ENCODE measurements at places on chromosomes 1 and 21.

- DNase-seq: no peak
Observed at GRCh38 chr1:12031039-12031980, 12.0 kb downstream of the MIIP start.

- peak; percentile 13 for DNase-seq
Observed at GRCh38 chr21:41612674-41613532, 104.9 kb upstream of the TMPRSS2 start.

GRCh38 chr1:156508205-156508954, 7.8 kb upstream of the MEF2D start:
- DNase-seq: no peak

GRCh38 chr1:183932412-183932811, 105.1 kb downstream of the COLGALT2 start:
- no peak for DNase-seq

DNA sequence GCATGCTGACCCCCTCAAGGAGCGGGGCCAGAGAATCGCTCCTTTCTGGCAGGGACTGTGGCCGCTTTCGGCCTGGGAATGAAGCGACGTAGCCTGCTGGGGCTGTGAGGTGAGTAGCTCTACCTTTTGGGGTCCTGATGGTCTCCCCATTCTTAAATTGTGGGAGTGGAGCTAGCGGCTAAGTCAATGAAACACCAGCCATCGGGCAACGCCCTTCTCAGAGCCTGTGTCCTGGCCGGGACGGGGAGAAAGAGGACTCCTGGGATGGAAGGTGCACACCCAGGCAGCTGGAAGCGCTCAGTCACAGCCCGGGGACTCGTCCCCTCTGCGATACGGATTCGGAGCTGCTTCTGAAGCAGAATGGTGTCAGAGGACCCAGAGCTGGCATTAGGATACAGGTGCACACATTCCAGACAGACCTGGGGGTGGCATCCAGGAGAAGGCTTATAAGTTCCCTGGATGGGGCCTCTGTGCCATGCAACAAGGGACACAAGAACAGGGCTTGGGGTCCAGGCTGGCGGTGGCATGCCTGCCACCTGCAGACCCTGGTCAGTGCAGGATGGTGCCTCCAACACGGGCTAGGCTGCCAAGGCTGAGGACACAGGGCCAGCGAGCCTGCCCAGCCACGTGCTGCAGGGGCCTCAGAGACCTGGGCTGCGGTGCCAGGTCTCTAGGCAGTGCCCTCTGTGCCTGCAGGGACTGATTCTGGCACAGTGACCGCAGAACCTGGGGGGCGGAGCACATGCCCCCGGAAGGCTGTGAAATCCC, 945 bp upstream of the WNT9A start:
- DNase-seq: no peak

GRCh38 chr1:107247679-107248078, 106.8 kb downstream of the NTNG1 start:
- no peak for DNase-seq

DNA sequence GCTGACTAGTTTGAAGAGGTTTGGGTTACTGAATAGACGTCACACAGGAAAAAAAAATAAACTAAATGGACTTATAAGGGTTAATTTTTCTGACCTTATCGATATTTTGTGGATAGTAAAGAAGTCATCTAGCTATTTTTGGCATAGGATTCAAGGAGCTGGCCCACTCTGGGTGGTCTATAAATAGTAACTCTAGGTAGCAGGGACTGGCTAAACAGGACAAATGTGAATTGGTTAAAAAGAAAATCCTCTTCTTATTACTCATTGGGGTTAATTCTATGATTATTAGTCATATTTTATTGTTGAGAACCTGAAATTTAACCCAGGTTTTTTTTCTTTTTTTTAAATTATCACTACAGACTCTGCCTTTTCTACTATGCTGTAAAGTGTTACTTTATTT, 61.7 kb downstream of the ATF6 start:
- DNase-seq: no peak

DNA sequence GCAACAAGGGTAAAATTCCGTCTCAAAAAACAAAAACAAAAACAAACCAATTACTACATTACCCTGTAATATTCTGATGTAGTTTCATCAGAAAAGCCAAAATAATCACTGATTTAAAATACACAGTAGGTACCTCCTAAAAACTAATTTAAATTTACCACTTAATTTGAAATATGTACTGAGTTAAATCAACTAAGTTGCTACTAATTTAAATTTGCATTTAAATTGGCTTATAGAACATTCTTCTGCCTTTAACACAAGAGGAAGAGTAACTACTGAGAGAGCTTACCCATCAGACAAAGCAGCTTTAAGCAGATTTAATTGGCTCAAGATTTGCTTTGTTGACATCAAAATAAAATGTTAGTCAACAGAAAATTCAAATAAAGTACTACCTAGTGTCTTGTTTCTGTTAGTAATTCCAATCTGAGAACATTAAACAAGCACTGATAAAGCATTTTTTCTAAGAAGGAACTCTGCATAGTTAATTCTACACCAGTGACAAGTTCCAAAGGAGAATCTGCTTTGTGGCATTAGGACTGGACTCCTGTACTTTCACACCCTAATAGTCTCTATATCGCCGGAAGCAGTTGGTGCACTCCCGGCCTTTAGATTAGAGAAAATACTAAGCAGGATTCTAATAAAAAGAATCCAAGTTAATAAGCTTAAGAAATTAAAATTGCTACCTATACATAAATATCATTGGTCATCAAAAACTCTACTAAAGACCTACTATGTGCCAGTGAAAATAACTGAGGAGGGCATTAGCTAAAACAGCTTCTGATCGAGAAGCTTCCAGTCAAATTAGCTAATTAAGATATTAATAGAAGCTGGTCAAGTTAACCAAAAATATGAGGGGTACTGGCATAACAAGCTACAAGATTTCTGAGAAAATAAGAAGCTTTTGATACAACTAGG, 8.4 kb downstream of the LUZP1 start:
- DNase-seq: no peak

- no peak for DNase-seq
Observed at GRCh38 chr1:152786077-152786476, at the start of gene LCE1E. Gene LCE1E, plus strand, starts transcription at chr1:152786257. Its CDS starts 1,043 bp downstream, at chr1:152787300.

- DNase-seq: no peak
Observed at GRCh38 chr1:79235301-79236002, 228.9 kb upstream of the ADGRL4 start.

DNA sequence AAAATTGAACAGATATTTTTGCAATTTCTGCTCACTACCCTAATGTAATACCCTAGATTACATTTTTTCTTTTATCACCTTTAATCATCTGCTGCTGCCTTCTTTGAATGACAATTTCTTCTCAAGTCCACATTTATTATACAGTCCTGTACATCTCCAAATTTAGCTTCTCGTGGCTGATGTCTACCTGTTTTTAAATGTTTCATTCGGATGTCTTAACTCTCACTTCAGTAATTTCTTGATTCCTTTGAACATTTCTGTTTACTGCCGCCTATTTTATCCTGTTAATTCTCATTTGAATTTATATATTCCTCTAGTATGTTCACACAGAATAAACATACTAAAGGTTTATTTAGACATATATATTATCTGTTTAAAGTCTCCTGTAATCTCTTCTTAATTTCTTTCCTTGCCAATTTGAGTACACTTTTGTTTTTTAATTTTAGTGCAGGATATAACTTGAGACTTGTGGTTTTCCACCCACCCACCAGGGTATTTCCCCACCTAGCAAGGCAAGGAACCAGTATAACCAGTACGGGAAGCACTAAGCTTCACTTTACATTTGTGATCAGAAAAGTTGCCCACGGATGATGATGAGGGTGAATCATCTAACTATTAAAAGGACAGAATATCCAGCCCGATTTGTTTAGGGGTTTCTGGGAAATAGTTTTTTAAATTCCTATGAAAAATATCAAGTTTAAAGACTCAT, 12.7 kb downstream of the INSL5 start:
- no peak for DNase-seq

GRCh38 chr1:178684542-178685000, 40.5 kb upstream of the RALGPS2 start:
- DNase-seq: peak; percentile 83

GRCh38 chr21:42622284-42622683, 31.1 kb upstream of the PDE9A start:
- DNase-seq: no peak

GRCh38 chr1:89757532-89757931, 63.3 kb upstream of the LRRC8D start:
- DNase-seq: no peak

DNA sequence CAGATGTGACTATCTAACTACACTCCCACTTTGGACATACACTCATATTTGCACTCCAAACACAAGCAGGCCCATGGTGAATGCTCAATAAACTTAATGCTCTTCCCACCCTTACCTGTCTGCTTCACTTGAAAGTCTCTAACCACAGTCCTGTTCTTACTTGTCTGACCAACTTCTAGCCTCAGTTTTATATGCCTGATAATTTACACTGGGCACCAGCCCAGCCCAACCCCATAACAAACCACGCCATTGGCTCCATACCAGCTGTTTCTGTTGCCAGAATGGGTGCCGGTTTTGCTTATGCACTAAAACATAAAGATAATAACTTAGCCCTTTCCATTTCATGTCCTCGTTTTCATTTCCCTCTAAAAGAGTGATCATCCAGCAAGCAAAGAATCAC, 395.4 kb downstream of the NTNG1 start:
- DNase-seq: no peak

DNA sequence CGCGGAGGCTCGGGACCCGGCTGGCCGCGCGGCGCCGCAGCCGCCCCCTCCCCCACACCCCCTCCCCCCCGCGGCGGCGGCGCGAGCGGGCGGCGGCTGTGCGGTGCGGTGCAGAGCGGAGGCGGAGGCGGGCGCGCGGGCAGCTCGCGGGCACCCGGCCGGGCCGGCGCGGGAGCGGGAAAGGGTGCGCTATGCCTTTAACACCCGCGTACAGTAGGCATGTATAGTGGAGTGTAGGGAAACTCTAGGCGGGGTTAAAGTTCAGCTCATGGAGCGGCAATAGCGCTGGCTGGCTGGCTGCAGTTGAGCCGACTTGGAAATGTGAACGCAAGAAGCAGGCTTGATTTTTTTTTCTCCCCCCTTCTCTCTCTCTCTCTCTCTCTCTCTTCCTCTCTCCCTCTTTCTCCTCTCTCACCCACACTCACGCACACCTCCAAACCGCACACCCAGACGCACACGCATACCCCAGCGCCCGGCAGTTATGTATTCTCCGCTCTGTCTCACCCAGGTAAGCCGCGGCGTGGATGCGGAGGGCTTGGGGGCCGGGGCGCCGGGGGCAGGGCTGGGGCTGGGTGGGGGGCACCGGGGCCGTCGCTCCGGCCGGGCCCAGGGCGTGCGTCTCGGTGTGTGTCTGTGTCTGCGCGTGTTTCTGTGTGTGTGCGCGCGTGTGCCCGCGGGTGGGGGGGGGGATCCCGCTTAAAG, at the start of gene NFIA:
Gene NFIA (plus strand): TSS at position 251 of the 702 bp plus-strand sequence.
- no peak for DNase-seq

DNA sequence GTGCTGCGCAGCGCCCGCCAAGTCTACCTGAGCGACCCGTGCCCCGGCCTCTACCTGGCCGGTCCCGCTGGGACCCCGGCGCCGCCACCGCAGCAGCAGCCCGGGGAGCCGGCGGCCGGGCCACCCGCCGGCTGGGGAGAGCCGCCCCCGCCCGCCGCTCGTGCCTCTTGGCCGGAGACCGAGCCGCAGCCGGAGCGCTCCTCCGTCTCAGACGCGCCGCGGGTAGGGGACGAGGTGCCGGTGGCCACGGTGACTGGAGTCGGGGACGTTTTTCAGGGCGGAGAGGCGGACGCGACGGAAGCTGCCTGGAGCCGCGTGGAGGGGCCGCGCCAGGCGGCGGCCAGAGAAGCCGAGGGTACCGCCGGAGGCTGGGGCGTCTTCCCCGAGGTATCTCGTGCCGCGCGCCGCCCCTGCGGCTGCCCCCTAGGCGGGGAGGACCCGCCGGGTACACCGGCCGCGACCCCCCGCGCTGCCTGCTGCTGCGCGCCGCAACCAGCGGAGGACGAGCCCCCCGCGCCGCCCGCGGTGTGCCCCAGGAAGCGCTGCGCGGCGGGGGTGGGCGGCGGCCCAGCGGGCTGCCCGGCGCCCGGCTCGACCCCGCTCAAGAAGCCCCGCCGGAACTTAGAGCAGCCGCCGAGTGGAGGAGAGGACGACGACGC, 646 bp downstream of the IER5 start:
- no peak for DNase-seq

- no peak for DNase-seq
Observed at GRCh38 chr1:74145086-74145485, 52.9 kb downstream of the LRRIQ3 start.

GRCh38 chr1:233485385-233485784, 128.5 kb upstream of the KCNK1 start:
- DNase-seq: no peak

GRCh38 chr1:3581296-3582036, 29.8 kb downstream of the MEGF6 start:
- DNase-seq: no peak

- DNase-seq: no peak
Observed at GRCh38 chr1:14217384-14217783, 381.1 kb upstream of the KAZN start.

GRCh38 chr1:194279975-194280374, 1093.6 kb upstream of the B3GALT2 start:
- no peak for DNase-seq

- DNase-seq: no peak
Observed at GRCh38 chr1:236407059-236407458, 13.0 kb downstream of the EDARADD start.

- no peak for DNase-seq
Observed at GRCh38 chr1:103171041-103171590, 62.8 kb upstream of the COL11A1 start.

DNA sequence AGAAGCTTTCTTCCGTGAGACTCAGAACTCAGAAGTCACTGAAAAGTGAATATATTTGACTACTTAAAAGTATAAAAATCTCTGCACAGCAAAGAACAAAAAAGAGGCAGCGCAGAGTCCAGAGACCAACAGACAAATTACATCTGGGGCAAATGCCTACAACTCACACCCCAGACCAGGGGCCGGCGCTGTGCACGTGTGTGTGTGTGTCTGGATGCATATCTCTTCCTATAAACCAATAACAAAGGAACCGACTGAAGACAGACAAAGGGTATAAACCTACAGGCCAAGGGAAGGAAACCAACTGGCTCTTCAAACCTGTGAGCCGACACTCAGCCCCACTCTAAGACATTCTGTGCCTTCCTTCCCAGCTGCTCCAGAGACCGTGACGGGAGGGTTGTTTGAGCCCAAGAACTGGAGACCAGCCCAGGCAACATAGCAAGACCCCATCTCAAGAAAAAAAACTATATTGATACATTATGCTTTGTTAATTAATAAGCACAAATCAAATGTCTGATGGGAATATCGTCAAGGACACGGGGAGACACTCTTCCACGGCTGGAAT, 18.8 kb downstream of the WNT9A start:
- DNase-seq: no peak

All from SW 1271 (cell line).